ENCODE measurements at places on chromosomes 12 and 14.

DNA sequence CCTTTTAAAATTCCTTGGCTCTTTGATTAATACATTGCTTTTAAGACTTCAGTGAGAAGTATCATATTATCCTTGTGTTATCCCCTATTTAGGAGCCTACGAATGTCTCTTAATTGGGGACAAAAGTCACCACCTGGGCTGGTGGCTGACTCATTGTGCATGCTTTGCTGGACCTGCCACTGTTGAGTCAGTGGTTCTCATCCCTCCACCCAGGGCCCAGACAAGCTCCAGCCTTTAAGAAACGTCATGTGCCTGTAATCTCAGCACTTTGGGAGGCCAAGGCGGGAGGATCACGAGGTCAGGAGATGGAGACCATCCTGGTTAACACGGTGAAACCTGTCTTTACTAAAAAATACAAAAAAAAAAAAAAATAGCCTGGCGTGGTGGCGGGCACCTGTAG lies 57.9 kb downstream of the OTX2 start:
- no peak for DNase-seq

DNA sequence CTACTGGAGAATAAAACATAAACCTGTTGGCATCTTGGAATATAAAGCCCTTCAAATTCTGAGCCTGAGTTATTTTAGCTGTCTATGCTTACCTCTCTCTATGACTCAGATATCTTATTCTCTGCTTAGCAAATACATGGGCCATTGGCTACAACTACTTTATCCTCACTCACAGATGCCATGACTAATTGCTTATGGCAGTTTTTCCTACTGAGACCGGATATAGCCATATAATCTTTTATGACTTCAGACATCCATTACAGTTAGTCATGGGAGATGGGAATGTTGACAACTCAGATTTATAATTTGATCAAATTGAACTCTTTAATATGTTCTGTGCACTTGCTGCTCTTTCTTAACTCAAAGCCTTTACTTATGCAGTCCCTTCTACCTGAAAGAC lies 502.4 kb upstream of the ATP2B1 start:
- no peak for DNase-seq

- no peak for DNase-seq
Measured at GRCh38 chr12:39355841-39356240, 87.1 kb downstream of the KIF21A start.

DNA sequence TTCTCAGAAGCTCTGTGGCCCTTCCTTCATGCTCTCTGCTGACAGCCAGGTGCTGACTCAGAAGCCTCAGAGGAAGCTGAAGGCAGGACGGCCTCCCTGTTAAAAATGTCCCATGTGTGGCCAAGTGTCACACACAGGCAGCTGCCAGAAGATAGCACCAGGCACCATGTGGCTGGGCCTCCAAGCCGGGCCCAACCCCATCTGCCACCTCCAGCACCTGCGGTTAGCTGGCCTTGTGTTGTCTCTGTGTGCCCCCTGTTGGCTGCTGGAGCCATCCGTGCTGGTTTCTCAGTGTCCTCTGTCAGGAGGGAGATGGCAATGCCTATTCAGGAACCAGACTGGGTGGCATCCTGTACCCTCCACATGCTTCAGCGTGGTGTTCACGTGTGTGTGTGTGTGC lies 63.2 kb downstream of the TSPAN11 start:
- no peak for DNase-seq

- DNase-seq = no peak
Measured at GRCh38 chr12:85441741-85442140, 161.7 kb downstream of the ALX1 start.

DNA sequence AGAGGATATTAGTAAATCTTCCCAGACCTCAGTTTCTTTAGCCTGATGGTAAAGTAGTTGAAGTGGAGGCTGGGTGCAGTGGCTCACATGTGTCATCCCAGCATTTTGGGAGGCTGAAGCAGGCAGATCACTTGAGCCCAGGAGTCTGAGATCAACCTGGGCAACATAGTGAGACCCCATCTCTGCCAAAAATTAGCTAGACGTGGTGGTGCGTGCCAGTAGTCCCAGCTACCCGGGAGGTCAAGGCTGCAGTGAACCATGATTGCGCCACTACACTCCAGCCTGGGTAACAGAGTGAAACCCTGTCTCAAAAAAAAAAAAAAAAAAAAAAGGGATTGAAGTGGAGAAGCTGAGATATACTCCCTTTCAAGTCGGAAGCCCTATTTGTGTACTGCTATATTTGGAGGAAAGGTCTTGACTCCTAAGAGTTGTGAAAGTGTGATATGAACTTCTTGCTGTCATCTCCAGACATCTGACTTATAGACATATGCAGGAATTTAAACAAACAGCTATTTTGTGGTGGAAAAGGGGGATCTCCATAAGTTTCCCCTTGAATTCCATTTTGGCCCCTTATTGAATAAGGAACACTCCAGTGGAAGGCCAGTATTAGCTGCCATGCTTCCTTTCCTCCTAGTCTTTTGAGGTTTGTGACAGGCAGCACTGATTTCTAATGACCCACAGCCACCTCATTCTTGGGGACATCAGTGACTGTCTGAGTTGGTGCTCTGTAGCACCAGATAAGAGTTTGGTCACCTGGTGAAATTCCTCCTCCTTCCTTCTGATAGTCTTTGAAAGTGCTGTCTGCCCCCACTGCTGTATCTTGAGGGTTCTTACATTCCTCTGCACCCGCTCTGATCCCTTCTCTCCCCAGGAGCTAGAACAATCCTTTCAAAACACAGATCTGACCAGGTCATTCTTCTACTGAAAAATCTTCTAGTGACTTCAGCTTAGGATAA lies 7.4 kb downstream of the ELK3 start:
- DNase-seq = no peak

- DNase-seq = no peak
Measured at GRCh38 chr14:103663506-103663905, 34.5 kb downstream of the KLC1 start.

DNA sequence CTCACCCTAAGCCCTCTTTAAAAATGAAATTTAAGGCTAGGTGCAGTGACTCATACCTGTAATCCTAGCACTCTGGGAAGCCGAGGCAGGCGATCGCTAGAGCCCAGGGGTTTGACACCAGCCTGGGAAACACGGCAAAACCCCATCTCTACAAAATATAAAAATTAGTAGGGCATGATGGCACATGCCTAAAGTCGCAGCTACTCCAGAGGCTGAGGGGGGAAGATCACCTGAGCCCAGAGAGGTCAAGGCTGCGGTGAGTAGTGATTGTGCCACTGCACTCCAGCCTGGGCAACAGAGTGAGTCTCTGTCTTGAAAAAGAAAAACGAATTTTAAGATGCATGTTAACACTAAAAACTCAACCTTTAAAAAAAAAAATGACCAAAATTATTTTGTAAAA lies 12.7 kb downstream of the GNPNAT1 start:
- no peak for DNase-seq

GRCh38 chr12:39364196-39364595 lies 78.7 kb downstream of the KIF21A start:
- no peak for DNase-seq

DNA sequence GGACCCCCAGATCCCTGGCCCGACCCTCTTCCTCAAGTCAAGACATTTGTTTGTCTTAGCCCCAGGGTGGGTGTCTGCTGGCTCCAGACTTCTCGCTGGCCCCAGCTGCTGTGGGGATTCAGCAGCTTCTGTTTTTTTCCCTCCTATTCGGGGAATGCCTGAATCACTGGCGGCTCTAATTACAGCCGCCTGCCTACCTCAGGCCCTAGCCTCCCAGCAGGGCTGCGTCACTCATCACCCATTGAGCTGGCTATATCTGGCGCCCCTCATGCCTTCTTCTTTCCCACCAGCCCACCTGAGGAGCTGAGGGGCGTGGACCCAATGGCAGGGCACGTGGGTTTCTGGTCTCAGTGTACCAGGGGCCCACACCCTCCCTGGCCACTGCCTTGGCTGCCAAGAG lies 10.1 kb downstream of the KRT80 start:
- DNase-seq = no peak

DNA sequence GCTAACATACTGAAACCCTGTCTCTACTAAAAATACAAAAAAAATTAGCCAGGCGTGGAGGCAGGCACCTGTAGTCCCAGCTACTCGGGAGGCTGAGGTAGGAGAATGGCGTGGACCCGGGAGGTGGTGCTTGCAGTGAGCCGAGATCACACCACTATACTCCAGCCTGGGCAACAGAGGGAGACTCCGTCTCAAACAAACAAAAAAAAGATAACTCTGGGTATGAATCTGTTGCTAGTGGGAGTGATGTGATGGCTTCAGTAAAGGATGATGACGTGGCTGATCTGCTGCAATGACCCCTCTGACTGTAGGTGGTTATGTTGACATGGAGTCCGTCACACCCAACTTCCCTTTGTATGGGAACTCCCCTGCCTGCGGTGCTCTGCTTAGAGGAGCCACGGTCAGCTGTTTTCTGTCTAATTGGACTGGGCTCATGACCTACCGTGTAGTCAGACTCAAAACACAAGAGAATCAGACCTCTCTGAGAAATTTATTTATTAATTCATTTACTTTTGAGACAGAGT lies 59.1 kb upstream of the MED13L start:
- DNase-seq = no peak

GRCh38 chr12:131356485-131357184 lies 354.3 kb upstream of the SFSWAP start:
- DNase-seq = no peak

DNA sequence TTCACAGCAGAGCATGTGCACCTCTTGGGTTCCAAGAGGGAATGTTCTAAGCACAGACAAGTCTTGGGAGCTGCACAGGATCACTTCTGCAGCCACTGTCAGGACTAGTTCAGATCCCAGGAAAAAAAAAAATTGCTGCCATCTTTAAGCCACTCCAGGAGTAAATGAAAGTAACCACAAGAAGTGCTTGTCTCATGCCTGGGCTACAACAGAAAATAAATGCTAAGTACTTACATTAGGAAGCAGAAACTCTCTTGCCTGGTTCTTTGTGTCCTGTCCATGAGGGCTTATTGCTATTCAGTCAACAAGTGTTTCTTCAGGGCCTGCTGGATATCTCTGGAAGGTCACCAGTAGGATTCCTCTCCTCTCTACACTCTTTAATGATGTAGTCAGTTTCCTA lies 176.1 kb downstream of the KTN1 start:
- no peak for DNase-seq

Data from iPS DF 19.7 (cell line).